ENCODE measurements at places on chromosomes 16 and 17.

DNA sequence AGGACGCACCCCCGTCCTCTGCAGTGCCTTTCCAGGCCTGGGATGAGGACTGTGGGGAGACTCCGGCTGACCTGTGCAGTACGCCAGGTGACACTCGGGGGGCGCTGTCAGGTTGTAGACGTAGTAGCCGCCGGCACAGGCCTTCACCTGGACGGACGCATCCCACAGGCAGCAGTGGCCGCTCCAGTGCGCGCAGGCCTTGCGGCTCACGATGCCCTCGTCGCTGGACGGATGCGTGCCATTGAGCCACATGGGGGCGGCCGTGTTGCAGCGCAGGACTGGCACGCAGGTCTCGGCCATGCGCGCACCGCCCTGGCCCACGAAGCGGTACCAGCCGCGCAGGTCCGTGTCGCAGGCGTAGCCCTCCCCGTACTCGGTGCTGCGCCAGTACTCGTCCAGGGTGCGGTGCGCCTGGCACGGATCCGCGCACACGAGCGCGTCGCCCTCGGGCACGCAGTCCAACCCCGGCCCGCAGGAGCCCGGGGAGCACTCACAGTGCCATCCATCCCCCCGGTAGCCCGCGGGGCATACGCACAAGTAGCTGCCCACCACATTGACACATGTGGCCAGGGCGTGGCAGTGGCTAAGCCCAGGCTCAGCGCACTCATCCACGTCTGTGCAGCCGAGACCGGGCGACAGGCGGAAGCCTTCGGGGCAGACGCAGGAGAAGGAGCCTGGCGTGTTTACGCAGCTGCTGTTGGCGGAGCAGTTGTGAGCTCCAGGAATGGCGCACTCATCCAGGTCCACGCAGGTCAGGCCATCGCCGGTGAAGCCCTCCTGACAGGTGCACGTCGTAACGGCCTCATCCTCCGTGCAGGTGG is 3.9 kb downstream of the UMOD start:
- no peak for DNase-seq

DNA sequence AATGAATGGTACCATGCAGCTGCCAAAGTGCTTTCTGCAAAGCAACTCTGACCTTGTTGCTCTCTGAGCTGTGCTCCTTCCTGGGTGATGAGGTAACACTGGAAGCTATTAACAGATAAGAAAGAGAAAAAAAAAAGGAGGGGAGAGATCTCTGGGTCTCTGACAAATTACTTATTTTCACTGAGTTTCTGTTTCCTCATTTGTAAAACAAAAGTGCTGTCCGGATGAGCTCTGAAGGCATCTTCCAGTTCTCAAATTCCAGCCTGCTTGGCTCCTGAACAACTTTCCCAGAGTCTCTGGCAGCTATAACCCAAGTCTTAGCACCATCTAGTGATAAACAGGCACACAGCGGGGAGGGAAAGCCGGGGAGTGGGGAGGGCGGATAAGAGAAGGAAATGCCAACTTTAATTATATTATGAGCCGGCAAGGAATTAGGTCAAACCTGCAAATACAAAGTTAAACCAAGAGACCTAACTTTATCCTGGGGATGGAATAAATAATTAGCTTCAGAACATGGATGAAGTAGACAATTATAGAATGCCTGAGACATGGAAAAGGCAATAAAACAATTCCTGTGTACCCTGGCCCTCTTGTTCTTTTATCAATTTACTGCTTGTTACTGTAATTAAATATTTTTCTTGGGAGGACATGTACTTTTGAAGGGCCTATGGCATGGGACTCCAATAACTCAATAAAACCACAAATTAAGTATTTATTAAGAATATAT is 61.3 kb upstream of the KIFC3 start:
- DNase-seq = peak; percentile 68

DNA sequence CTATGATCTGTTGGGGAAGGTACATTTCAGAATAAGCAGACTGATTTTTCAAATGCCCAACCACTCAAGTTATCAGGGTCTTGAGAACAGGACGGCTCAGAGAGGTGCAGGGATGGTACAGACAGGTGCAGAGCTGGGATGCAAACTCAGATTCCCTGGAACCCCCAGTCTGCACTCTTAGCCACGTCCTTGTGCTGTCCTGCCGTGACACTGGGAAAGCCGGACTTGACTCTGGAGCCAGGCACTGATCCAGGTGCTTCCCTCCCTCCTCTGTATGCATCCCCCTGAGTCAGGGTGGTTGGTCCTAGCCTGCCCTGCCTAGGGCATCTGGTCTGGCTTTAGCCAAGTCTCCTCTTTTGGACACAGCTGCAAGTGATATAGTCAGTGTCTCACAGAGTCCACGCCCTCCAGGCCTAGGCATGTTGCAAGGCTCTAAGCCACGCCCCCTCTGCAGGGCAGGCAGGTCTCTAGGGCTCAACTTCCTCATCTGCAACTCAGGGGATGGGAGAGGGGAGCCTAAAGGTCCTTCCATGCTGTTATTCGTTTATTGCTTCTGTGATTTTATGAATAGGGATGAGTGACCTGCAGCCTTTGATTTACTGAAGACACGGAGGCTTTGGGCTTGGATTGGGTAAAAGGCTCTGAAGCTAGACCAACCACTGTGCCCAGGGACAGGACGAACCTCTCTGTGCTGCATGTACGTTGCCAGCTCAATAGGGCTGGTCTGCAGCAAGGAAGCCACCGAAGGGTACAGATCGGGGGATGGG is 97.3 kb downstream of the SDK2 start:
- no peak for DNase-seq

DNA sequence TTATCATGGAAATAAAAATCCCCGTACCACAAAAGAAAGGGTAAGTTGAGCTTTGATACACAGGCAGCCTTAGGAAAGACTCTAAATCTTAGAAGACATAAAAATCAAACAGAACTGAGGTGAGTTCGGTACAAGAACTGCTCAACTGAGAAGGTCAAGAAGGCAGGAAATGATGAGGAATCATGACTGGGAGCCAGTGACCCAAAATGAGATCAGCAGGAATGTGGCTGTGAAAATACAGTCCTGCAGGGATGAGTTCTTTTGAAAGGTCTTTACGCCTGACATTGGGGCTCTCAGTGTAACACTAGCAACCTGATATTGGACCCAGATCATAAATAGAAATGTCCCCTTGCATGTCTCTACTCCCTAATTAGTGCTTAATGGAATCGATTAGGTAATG is 56.3 kb upstream of the CDH11 start:
- DNase-seq = peak; percentile 8

GRCh38 chr17:39404542-39405378 is 3.3 kb upstream of the FBXL20 start:
- DNase-seq = peak; percentile 87

GRCh38 chr17:50163843-50164696 is 1.7 kb upstream of the SGCA start:
- DNase-seq = no peak

DNA sequence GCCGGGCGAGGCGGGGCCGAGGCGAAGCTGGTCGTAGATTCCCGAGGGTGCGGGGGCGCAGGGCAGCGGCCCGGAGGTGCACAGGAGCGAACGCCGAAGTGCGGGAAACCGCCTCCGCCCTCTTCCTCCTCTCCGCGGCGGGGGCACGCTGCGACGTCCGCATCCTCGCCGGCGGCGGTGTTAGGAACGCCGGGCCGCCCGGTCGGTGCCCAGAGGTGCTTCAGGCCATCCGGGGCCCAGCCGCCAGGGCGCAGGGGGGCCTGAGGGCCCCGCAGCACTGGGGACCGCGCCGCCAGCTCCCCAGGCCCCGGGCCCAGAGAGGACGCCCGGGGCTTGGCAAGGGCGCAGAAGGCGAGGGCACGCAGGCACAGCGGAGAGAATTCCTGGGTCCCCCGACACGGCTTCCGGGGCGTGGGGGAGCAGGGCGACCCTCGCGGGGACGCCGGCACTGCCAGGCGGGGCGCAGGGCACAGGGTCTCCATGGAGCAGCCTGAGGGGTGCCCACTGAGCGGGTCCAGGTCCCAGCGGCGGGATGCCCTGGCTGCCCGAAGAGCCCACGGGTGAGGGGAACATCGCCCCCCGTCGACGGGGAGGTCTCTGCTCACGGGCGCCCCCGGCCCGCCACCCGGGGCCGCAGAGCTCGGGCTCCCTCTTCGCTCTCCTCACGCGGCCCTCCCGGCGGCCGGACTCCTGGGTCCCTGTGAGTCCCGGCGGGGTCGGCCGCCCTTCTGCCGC is 576 bp downstream of the EPOP start:
- DNase-seq = no peak

GRCh38 chr16:79437764-79438751 is 162.5 kb downstream of the MAF start:
- DNase-seq = no peak

- DNase-seq = no peak
Measured at GRCh38 chr17:52156576-52157570, 1.6 kb downstream of the CA10 start.

DNA sequence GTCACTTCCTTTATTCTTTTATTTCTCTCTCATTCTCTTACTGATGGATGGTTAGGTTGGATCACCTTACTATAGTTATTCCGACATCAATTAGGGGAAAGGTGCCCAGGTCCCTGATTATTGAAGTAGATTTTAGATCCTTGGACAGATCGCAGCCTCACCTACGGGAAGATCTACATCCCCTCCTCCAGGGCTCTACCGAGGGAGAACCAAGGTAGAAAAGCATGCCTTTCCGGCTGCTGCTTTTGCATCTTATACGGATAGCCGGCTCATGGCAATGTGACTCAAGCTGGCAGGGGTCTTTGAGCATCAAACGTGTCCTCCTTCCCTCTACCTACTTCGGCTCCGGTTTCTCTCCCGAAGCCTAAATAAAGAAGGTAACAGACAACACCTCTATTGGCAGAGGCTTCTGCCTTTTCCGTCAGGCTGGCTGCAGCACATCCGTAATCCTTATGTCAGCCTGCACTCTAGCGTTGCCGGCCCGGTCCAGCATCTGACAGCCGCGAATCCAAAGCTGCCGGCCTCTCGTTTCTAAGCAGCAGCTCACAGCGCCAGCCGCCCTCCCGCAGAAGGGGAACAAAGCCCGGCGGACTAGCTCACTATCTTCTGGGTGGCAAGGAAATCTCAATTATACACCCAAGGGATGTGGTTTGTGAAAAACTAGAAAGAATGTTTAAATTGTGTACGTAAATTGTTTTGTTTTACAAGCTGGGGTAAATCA is 46.9 kb downstream of the IRX6 start:
- DNase-seq = no peak

DNA sequence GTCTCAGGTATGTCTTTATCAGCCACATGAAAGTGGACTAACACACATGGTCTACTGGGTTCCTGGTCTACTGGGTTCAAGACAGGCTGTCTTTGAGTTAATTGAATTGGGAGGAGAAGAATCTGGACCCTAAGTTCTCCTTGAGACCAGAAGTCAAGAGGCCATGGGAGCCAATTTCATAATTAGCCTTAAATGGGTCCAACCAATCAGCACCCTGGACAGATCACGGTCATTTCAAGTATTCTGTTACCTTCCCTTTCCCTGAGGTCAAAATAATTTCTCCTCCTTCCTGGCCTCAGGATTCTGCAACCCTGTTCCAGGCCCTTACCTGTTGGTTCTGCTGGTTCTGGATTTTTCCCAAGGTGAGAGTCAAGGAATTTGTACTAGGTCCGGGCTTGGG is 23.8 kb downstream of the OSBPL7 start:
- DNase-seq = peak; percentile 35

DNA sequence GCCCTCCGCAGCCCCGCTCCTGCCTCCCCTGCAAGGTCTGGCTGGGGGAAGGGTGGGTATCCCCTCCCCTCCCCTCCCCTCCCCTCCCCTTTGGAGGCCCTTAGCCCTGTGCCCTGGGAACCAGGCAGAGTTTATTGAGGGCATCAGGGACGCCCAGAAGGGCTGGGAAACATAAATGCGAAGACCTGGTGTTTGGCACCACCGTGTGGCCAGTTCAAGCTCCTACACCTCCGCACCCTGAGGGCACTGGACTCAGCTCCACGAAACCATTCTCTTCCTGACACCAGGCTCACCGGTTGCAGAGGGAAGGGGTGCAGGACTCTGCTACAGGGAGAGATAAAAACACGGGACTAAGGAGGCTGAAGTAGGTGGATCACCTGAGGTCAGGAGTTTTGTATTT is 1.0 kb upstream of the AIPL1 start:
- peak; percentile 72 for DNase-seq

GRCh38 chr16:10097271-10097670 is 85.0 kb downstream of the GRIN2A start:
- no peak for DNase-seq

- no peak for DNase-seq
Measured at GRCh38 chr17:4345581-4346252, 20.8 kb downstream of the UBE2G1 start.

DNA sequence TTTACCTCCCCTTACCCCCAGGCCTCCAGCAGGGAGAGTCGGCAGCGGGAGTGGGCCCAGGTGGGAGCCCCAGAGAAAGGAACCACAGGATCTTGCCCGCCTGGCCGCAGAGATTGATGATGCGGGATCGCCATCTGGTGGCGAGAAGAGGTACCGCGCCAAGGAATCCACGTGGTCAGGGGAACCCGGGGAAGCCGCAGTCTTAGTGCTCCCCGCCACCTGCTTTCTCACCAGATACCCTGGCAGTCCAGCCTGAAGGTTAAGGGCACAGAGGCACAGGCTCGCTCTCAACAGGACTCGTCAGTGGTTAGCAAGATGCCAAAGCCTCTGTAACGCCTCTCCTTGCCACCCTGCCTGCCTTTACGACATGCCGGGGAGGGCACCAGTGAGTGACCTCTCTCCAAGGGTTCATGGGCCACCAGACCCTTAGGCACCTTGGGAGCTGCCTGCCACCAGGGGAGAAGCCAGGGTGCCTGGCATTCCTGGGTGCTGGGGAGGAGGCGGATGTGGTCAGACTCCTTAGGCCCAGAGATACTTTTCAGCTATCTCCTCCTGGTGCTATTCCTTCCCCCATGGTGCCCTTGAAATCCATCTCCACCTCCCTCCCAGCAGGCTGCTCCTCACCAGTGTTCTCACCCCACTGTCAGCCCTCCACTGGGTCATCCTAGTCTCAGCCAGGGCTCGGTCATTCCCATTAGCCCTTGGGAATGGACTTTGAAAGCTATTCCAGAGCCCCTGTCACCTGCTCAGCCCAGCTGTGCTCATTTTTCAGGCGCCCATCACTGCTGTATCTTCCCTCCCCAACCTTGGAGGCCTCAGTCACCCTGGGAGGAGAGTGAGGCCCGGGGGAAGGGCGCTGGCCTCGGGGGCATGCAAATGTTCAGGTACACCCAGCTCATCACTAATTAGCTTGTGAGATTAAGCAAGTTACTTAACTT is 5.5 kb upstream of the RHBDF2 start:
- DNase-seq = peak; percentile 77

- DNase-seq = peak; percentile 11
Measured at GRCh38 chr16:10368969-10369551, 16.8 kb upstream of the ATF7IP2 start.

GRCh38 chr16:5478036-5478435 is 380.4 kb upstream of the EEF2KMT start:
- DNase-seq = no peak
